ENCODE measurements at places on chromosomes 12 and 14.
A peak's percentile ranks its signal among the peaks of the same experiment; 100 is the strongest.

DNA sequence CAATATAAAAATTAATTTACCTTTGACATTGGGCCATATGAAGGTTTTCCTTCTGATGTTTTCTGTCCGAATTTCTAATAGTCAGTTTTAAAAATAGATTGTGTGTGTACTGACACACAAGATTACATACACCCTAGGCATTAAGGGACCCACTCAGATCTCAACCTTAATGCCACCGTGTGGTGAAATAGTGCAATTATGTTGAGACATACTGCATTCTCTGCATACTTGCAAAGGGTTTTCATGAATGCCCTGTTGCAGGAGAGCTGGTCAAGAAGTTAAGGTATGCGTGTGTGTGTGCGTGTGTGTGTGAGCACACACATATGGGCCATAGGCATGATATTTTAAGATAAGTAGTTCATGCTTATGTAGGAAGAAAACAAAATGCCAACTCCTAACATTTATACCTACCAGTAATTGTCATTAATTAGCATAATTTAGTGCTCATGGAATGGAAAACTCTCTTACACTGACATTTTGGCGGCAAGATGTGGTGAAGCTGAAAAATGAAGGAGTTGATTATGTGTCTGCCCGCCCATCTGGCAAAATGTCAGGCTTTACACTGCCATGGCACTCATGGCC is 58.8 kb downstream of the PIK3C2G start:
- peak; percentile 58 for DNase-seq

GRCh38 chr12:106093246-106093645 is 45.5 kb downstream of the NUAK1 start:
- DNase-seq, result no peak

DNA sequence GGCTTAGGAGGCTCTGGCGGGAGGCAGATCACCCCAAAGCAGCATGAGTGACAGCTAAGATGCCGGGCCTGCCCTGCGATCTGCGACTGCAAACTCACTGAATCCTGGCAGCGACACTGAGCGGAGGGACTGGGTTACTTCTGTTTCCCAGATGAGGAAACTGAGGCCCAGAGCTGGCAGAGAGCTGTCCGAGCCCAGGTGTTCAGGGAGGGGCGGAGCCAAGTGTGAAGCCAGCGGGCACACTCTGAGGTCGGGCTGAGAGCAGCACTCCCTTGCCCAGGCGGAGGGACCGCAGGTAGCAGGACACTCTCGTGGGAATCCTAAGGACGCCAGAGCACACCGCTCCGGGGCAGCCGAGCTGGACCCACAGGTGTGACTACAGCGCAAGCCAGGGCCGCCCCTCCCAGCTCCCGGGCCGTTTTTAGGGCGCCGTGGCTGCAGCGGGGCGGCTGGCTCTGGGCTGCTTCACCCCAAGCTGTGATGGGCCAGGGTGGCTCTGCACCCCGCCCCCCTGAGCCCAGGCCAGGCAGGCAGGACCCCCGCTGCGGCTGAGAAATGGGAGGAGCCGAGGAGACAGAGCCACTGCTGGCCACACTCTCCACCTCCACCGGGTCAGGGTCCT is 27.4 kb downstream of the MMP17 start:
- peak; percentile 59 for DNase-seq

- no peak for DNase-seq
Measured at GRCh38 chr12:59040656-59041055, 120.4 kb upstream of the LRIG3 start.

DNA sequence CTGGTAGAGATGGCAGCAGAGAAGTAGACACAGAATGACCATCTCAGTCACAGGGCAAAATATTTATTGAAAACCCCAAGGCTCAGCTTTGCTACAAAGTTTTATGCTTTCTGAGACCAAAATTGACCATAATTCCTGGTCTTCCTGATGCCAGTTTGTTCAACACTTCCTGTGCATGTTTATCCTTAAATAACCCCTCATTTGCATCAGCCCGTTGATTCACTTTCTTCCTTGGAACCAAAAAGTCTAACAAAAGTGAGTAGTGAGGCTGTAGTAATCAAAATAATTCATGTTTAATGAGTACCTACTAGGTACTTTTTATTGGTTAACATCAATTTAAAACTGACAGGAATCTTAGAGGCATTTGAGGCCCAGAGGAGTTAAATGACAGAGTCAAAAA is 51.7 kb downstream of the TRHDE start:
- DNase-seq, result no peak

DNA sequence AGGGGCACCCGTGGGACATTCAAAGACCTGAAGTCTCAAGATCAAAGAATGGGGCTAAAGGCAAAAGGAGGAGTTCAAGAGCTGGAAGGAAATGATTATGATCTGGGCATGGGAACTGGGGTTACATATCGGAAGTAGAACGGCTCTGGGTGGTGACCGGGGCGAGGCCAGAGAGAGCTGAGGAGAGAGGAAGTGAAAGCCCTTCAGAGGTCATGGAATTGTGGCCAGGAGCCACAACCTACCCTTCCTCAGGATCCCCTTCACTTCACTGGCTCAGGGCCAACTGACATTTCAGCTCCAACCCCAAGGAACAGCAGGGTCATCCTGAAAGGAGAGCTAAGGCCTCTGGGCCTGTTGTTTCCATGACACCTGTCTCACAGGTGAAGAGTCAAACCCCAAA is 57.8 kb downstream of the GALNT16 start:
- DNase-seq, result no peak

DNA sequence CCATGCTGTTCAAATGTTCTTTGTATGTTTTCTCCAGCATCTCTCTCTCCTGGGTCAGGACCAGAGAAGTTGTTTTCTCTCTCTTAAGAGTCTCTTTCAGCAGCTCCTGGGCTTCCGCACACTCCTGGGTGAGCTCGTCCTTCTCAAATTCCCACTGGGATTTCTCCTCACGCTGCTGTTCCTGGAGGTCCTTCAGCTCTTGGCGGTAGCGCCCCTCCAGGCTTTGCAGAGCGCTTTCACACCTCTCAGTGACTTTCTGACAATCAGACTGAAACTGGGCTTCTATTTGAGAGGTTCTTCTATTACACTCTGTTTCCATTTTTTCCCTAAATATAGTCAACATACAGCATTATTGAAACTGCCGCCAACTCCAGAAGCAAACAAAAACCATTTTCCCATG is 72.7 kb downstream of the NIN start:
- DNase-seq, result no peak

Measured in H9 (cell line).